ENCODE measurements at places on chromosomes 5 and 9.

- no peak for DNase-seq
Measured at GRCh38 chr9:99563364-99563763, 258.3 kb upstream of the NR4A3 start.

- DNase-seq, result no peak
Measured at GRCh38 chr9:78858266-78858665, 561.3 kb downstream of the PSAT1 start.

DNA sequence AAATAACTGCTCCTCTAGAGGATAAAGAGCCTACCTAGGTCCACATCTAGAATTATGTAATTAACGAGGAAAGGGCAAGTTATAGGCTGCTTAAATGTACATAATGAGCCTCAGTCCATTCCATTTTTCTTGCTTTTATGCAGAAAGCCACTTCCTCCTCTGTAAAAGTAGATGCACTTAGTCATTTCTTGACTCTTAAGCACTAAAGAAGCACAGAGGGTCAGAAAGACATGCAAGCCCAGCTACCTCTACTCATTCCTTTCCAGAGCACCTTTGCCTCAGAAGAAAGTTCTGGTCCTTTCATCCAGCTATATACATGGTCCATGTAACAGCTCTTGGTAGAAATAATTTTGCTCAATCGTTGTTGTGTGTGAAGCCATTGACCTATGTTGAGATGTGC is 308.0 kb upstream of the NREP start:
- DNase-seq, result no peak

GRCh38 chr9:110828264-110828663 is 159.7 kb downstream of the MUSK start:
- DNase-seq, result no peak

DNA sequence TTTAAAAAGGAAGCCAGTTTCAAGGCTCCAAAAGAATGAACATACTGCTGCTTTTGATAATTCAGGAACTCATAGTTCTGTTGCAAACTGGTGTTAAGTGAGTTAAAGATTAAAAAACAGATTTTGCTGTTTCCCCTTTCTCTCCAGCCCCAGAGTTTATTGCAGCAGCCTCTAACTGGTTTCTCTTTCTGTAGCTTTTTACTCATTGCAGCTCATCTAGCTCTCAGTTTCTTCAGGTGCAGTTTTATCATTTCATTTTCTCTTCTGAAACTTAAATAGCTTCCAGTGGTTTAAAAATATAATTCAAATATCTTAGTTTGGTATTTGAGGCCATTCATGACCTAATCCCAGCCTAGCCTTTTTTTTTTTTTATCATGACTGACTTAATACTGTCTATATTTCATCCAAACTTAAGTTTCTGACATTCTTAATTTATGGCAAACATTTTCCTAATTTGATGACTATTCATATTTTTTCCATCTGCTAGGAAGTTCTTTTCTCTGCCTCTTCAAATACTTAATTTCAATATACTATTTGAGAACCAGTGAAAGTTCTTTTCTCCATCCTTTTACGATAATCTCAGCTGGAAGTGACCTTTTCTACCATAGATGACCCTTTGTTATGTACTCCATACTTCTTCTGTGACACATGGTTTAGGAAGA is 252.7 kb upstream of the GRIA1 start:
- no peak for DNase-seq

Measured in activated CD4-positive, alpha-beta T cell treated with anti-CD3 and anti-CD28 coated beads for 4 hours (primary cell).